Fibroblast of mammary gland (primary cell): ENCODE measurements at places on chromosomes 13 and 19.

DNA sequence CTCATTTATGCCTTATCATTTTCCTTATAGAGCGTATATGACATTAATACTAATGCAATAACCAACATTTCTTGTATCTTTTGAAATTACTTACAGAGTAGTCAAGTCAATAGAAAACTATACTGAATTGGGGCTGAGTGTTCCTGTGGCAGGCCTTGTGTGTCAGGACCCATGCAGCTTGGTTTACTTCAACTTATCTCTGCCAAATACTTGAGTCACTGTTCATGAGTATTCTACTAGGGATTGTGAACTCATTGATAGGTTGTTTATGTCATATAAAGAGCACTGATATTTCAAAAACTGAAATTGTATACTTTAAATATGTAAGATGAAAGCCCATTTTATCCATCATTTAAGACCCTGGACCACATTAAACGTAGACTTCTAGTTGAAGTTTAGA is 688.6 kb upstream of the SLITRK1 start:
- DNase-seq, result peak; percentile 41

GRCh38 chr13:36432106-36432544 is at the start of gene CCNA1:
Gene CCNA1, plus strand, starts transcription at chr13:36432495. Its CDS starts 562 bp downstream, at chr13:36433057.
- peak; percentile 42 for DNase-seq

DNA sequence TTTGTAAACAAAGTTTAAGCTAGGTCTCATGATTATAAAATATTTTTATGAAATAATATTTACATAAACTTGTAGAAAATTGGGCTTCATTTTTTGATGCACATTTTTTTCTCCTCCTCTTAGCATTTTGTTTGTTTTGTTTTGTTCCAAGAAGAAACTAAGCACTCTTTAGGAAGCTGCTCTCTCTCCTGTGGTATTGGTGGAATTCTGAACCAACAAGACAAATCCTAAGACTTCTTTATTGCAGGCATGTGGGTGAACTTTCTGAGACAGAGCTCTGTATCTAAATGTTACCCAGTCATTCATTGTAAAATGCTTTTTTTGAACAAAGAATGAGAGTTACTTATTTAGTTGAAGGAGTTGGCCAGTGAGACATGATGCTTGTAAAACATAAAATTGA is 39.3 kb downstream of the LMO7 start:
- DNase-seq, result no peak

GRCh38 chr13:26184791-26185250 is 37.3 kb downstream of the RNF6 start:
- peak; percentile 73 for DNase-seq

DNA sequence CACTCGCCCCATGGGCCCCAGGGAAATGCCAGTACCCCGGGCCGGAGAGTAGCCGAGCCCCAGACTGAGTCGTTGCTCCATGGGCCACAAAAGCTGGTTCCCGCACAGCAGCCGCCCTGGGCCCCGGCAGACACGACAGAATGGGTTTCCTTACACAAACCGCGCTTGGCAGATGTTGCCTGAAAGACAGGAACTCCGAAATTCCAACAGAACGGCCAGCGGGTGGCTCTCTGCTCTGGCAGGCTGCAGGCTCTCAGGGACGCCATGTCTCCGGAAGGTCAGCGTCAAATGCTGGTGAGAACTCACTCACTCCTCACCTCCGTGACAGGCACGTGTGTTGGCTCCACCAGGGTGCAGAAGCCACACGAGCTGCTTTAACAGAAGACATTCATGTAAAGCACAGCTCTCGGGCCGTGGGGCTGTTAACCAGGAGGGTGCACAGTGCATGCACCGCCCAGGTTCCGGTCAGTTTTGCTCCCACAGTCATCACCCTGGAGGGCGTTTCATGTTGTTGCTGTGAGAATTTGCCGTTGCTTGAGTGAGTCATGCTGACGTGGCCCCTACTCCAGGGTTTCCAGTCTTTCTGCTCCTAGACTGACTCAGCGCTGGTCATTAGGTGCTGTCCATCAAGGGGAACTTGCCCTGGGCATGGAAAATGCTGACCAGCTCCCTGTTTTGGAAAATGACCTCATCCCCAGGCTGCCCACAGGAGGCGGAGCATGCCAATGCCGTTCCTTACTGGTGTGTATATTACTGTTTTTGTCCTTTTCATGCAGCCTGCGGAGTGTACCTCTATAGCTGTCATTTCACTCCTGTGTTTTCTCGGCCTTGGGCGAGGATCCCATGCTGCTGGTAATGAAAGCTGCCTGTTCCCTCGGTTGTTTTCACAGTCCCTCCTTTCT is 44.8 kb downstream of the ANKRD10 start:
- DNase-seq, result peak; percentile 100

- peak; percentile 1 for DNase-seq
Observed at GRCh38 chr19:56834564-56835375, 5.8 kb downstream of the PEG3 start.

DNA sequence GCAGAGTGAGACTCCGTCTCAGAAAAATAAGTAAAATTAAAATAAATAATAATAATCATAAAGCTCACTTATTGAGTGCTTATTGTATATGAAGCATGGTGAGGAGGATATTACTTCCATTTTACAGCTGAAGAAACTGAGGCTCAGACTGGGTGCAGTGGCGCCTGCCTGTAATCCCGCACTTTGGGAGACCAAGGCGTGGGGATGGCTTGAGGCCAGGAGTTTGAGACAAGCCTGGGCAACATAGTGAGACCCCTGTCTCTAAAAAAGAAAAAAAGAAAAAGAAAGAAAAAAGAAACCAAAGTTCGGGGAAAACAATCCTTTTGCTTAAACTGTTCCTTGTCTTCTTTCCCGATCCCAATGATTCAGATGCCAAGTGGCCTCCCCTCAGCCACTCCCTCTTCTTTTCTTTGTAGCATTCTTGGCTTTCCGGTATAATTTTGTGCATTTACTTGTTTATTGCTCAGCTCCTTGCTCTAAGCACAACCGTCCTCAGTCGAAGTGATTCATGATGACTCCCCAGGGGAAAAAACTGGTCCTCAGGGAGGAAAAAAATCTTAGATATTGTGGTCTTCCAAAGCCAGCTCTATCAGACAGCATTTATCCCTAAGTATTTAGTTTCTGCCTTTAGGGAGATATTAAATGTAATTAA is 965 bp upstream of the EIF3G start:
- DNase-seq, result peak; percentile 97

DNA sequence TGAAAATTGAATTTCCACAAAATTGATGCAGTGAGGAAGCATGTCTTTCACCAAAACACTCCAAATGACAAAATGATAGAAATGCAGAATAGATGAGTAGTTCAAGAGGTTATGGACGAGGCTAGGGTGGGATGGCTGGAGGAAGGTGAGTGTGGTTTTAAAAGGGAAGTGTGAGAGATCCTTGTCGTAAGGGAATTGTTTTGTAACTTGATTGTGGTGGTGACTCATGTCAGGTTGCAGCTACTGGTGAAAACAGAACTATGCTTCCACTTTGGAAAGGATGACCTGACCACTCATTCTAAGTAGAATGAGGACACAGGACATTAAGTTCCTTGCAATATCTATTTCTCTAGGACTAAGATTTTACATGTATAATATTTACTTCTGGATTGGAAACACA is 345.7 kb downstream of the MTUS2 start:
- DNase-seq, result peak; percentile 1

DNA sequence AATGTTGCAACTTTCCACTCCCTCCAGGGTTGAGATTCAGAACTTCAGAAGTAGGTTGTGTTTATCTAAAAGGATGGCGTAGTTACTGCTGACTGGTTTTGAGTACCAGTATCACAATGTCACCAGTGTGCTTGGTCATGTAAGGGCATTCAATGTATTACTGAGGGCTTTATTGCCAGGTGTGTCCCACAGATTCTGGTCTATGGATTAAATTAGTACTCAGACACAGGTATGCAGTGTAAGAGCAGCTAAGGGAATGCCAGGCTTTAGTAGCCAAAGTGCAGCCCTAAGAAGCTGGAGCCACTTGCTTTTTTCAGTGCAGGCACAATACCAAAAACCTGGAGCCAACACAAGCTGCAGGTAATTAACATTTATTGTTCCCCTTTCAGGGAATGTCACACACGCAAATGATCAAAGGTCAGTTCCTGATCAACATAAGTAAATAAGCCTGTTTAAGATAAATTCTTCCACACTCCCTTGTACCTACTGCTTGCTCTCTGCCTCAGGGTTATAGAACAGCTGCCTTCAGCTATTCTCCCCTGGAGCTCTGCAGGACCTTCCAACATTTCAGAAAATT is 130.1 kb upstream of the ZNF91 start:
- DNase-seq, result no peak

DNA sequence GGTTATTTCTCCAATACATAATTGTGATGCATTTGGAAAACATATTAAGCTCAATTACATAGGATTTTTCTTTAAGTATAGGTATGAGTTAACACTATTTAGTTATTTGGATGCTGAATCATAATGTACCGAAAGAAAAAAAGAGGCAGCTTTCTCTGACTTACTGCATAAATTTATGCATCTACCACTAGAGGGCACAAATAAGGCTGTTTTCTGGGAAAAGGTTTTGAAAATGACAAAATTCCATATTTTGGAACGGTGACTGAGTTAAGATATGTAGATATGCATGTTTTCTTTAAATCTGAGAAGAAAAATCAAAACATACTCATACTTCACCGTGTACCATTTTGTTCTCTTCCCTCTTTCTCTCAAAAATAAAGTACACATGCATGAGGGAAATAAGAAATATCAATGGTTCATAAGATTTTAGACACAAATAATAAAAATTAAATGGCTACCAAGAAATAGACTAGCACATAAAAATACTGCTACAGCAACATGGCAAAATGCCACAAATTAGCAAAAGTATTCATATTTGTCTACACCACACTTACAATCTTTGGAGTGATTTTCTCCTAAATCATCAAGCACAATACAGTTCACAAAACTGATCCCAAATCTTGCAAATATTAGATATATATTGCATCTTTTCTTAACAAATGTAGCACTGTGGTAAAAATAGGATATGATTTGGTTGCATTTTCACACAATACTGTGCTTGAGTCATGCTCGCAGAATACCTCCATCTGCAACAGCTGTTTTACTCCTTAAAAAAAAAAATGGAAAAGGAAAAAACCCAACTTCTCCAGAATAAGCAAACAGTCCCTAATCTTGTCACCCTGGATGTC is 260.0 kb downstream of the FGF14 start:
- DNase-seq, result peak; percentile 59

DNA sequence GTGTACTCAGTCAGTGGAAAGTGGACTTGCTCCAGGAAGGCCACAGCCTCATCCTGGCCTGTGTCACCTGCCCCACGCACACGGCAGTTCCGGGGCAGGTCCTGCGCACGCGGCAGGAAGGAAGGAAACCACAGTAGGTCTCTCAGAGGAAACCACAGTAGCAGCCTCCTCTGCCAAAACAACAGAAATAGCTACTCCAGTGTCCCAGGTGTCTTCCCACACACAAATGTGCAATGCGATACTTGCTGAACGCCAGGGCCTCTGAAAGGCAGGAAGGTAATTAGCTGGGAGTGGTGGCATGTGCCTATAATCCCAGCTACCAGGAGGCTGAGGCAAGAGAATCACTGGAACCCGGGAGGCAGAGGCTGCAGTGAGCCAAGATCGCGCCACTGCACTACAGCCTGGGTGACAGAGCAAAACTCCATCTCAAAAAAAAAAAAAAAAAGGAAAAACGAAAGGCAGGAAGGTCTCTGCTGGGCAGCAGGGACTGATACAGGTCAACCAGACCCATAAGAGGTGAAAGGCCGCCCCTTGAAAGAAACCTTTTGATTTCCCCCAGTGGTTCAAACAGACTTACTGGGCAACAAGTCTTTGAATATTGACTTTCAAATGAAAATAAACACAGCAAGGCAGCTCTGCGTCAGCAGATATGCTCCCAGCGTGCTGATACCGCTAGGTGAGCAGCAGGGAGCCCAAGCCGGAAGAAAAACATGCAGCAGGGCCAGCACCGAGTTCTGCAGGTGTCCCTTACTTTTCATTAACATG is 49.5 kb downstream of the CRYL1 start:
- DNase-seq, result no peak

DNA sequence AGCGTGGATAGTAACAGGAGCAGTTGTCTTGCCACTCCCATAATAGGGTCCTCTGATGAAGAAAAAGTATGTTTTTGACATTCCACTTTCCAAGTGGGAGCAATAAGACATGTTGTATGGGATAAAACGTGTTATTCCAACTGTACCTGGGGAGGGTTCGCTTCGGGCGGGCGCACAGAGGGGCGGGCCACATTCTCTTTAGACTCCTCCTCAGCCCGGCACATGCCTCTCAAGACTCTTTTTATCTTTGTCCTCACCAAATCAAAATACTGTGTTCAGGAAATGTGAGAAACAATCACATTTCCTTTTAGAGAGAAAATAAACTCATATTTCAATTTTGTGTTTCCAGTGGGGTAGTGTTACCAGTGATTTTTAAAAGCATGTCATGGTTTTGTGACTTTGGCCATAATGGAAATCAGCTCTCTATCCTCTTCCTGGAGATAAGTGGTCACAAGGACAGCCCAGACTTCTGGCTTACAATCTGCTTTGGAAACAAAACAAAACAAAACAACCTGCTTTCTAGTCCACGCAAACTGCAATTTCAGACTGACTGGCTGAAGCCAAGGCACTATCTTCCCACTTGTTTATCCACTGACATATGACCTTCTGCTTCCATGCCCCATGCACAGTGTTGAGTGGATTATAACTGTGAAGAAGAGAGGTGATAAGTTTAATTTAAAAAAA is 276.1 kb downstream of the NALCN start:
- no peak for DNase-seq

GRCh38 chr19:21691661-21692060 is 75.7 kb downstream of the ZNF100 start:
- DNase-seq, result no peak

GRCh38 chr19:56710437-56710836 is 38.9 kb upstream of the ZNF835 start:
- DNase-seq, result no peak

DNA sequence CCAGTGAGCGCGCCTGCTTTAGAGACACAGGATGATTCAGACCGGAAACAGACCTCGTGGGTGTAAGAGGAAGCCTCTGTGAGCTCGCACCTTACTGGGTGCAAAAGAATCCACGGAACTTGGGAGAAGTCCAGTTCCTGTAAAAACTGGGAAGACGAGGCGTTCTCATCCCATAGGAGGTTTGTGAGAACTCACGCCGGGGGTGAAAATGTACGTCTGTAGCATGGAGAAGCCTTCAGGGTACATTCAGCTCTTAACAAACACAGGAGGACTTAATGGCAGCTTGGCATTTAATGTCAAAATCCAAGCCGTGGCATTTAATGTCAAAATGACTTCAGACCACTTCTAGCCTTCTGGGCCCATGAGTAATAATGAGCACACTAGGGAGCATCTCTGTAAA is 17.4 kb upstream of the OR7D2 start:
- no peak for DNase-seq
